ENCODE measurements at places on chromosomes 11 and 22.
A peak's percentile ranks its signal among the peaks of the same experiment; 100 is the strongest.

GRCh38 chr22:40701274-40701673 lies 22.0 kb downstream of the MCHR1 start:
- DNase-seq = no peak

DNA sequence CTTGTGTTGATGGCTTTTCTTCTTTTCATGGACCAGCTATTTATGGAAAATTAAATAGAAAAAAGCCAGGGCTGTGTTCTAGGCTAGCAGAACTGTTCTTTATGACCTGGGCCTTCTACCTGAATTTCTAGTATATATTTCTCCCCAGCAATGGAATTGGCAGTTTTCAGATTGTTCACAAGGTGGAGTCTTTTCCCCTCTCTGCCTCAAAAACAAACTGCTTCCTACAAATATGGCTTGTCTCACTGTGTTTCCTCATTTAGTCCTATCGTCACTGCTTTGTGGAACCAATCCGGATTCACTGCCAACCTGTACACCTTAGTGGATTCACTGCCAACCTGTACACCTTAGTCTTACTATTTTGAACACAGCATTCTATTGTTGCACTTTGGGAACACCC lies 5.0 kb upstream of the APOL5 start:
- no peak for DNase-seq

GRCh38 chr11:123238297-123238696 lies 43.2 kb upstream of the CLMP start:
- DNase-seq = peak; percentile 12

DNA sequence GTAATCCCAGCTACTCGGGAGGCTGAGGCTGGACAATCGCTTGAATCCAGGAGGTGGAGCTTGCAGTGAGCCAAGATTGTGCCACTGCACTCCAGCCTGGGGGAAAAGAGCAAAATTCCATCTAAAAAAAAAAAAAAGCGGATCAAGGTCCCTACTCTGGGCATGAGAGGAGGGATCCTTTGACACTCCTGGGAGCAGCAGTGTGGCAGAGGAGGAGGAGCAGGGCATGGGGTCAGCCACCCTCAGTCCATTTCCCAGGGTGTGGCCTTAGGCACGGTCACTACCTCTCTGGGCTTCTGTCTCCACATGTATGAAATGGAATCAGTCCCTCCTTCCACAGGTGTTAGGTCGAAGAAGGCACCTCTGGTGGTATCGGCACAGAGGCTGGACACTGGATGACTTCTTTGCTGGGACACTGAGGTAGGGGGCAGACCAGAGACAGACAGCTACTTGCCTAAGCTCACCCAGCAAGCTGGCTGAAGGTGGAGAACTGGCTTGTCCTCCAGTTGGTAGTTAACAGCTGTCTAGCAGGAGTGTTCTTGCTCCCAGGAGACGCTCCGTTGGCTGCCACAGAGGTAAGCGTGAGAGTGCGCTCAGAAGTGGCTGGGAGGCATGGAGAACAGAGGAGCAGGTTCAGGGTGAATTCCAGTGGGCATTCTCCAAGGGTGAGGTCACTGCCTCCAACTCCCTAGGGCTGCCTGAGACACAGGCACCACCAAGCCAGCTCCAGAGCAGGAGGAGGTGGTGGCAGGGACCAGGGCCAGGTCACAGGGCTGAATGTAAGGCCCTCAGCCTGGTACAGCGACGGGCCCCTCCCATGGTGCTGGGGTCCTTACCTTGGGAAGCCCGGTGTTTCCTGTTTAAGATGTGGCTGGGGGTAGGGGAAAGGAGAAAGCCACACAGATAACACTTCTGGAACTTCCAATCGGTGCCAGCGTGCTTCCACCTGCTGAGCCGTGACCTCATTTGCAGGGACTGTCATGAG lies 19.5 kb downstream of the TXN2 start:
- peak; percentile 44 for DNase-seq

GRCh38 chr22:26789951-26790350 lies 132.6 kb downstream of the MIAT start:
- no peak for DNase-seq

- no peak for DNase-seq
Measured at GRCh38 chr22:49735411-49735900, 92.2 kb downstream of the BRD1 start.

DNA sequence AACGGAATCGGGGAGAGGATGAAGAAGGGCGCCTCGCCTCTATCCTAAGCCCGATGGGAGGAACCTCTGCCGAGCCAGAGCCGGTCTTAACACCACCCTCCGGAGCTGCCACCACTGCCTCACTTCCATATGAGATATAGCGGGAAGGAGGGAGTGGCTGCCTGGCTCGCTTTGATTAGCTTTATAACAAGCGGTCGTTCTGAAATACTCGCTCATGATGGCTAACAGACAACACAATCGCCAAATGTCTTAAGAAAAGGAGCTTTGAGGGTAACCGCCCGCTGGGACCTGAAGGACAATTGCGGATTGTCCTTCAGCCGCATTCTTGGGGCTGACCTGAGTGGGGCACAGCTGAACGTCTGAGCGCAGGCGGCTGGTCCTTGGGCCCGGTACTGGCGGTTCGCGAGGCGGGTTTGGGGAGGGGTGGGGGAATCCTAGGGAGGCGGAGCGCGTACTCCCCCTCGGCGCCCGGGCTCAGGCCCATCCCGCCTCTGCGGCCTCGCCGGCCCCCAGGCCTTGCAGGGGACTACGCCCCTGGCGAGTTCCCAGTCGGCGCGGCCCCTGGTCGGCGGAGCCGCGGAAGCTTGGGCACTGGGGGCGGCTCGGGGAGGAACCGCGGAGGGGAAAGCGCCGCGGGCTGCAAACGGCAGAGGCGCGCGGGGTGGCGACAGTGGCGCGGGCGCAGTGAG lies at the start of gene PLAAT5:
TSS of gene PLAAT5 (minus strand) at position 617 of the 689 bp plus-strand sequence. CDS start at position 484, 133 bp downstream.
- no peak for DNase-seq

DNA sequence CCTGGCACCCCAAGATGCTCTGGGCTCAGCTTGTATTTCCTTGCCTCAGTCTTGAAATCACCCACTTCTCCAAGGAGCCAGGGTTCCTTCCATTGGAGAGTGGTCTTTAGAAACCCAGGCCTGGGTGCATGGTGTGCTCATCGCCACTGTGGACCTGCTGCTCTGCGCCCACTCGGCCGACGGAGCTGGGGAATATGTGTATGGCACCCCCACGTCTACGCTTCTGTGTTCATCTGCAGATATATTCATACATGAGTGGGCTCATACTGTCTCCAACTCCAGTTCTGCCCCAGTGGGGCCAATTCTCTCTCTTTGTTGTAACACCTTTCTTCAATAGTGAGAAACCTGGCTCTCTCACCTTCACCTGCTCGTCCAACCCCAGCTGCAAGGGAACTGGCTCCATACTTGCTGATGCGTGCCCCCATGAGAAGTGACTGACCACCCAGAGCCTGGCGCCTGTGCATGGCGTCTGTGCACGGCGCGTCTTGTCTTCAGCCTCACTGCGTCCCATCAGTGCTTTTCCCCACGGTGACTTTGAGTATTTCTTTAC lies 39.8 kb downstream of the KCNQ1 start:
- no peak for DNase-seq

- DNase-seq = peak; percentile 14
Measured at GRCh38 chr11:73439002-73439843, 63.0 kb downstream of the RELT start.

GRCh38 chr22:40818192-40818746 lies 877 bp downstream of the SLC25A17 start:
- DNase-seq = no peak

GRCh38 chr11:45233804-45234170 lies 52.4 kb downstream of the SYT13 start:
- DNase-seq = no peak
